Stimulated activated CD8-positive, alpha-beta memory T cell treated with anti-CD3 and anti-CD28 coated beads, Interleukin-2, amount 100 ng/mL, for 1 hour (primary cell): ENCODE measurements at places on chromosomes 6 and 20.

DNA sequence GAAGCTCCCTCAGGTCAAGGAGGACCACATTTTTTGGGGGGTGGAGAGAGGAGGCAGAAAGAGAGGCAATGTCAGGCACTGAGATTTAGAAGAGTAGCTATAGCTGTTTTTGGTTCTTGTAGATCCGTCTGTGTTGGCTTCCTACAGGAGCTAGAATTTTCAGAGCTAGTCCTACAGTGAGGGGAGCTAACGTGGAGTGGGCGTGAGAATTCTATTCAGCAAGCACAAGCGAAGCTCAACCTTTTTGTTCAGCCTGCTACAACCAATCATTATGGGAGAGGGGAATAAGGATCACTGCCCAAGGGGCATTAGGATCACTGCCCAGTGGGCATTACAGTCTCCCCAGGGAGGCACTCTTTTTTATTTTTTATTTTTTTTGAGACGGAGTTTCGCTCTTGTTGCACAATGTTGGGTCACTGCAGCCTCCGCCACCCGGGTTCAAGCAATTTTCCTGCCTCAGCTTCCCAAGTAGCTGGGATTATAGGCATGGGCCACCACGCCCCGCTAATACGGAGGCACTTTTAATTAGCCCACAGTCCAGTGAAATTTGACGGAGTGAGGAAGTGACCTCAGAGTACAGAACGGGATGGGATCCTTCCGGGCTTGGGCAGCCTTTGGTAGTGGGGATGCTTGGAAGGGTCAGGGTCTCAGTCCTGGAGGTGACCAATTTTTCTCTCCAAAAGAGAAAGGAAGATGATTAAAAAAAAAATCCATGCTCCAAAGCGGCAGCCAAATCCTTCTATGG, 1.1 kb upstream of the PANK2 start:
- DNase-seq = no peak

DNA sequence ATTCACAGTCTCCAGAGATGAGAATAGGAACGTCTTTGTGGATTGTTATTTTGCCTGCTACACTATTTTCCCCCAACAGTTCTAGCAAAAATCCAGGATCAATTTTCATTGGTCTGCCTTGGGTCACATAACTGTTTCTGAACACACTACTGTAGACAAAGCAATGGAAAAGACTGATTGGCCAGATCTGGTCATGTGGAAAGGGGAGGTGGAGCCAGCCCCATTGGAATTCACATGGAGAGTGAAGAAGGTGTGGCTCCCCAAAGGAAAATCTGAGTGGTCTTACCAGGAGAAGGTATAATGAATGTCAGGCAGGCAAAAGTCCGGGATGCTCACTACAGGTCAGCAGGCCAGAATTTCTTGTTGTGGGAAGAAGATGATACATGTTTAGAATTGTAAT, 9.5 kb upstream of the TP53RK start:
- no peak for DNase-seq

GRCh38 chr6:27149150-27149549, 98.4 kb upstream of the PRSS16 start:
- no peak for DNase-seq

DNA sequence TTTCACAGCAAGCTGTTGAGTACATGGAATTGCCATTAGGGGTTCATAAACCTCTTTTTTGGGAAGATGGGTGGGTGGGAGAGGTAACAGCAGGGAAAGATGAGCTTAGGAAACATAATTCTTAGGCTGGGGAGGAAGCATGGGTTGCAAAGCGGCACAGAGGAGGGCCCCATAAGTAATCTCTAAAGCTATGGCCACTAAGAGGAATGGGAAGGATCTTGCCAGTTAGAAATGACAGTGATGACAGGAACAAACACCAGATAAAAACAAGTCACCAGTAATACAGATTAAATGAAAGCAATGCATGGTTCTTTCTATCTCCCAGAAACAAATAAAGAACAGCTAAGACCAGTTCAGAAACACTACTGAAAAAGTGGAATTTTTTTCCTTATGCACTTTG, 31.0 kb upstream of the PRELID3B start:
- DNase-seq = no peak

- DNase-seq = no peak
Measured at GRCh38 chr6:144153260-144153659, 2.9 kb downstream of the STX11 start.

GRCh38 chr20:5402903-5403531, 86.3 kb upstream of the PROKR2 start:
- no peak for DNase-seq

- DNase-seq = no peak
Measured at GRCh38 chr20:34439168-34439567, 76.1 kb downstream of the ITCH start.

- no peak for DNase-seq
Measured at GRCh38 chr20:7723284-7723683, 217.0 kb downstream of the HAO1 start.

- no peak for DNase-seq
Measured at GRCh38 chr20:43140726-43141125, 49.0 kb downstream of the PTPRT start.

DNA sequence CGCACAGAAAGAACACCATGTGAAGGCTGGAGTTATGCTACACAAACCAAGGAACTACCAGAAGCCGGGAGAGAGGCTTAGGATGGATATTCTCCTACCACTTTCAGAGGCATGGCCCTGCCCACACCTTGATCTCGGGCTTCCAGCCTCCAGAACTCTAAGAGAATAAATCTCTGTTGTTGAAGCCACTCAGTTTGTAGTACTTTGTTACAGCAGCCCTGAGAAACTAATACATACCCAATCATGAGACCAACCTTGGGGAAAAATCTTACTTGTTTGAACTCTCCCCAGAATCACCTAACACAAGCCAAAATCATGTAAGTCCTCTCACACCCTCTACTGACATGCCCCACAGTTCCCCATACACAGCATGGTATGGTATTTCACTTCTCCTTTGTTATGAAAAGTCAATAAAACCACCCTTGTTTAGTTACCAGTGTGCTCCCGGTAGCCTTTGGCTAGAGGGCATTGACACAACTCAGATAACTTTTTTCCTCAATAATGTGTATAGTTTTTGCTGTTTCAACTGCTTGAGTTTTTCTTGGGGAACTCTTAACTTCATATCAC, 40.7 kb upstream of the SLC2A12 start:
- DNase-seq = no peak

- no peak for DNase-seq
Measured at GRCh38 chr20:20548527-20549266, 163.7 kb downstream of the RALGAPA2 start.

GRCh38 chr20:43185901-43186300, 3.8 kb downstream of the PTPRT start:
- no peak for DNase-seq

DNA sequence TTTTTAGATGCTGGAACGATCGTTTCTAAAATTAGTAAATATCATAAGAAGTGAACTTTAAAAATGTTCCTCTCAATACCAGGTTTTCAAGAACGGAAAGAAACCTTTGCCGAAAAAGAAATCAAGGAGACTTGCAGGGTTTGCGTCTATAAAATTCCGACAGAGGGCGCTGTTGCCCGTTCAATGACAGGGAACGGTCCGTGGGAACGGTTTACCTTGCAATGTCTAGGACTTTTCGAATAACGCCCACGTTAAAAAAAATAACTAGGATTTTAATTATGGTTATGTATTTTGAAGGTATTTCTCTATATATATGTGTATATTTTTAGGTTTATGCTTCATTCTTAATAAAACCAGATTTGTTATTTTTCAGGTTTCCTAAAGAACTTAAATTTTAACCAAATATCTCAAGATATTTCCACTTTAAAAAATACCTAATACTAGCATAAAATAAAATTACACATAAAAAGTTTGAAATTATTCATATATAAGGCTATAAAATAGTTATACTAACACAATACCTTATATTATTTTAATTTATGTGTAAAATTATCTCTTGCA, 2.5 kb upstream of the TFAP2B start:
- no peak for DNase-seq
